SHP77 treated with DMSO at 0.1 percent for 48 hours (cell line): ENCODE measurements at places on chromosomes 3 and 15.

DNA sequence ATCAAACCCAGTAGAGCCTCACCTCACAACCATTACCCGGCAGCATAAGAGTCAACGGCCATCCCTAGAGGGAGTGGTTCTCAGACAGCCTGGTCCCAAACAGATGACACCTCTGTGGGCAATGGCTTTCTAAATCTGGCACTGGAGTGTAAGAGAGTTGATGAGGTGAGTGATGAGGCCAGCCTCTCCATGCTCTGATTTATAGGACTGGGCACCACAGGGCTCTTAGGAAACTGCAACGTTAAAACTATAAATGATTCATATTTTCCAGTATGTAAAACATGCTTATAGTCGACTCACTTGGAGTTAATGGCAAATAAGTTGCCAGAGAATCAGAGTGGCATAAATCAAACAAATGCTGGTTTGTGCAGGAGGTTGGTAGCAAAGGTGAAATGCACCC is 187.7 kb downstream of the GREM1 start:
- no peak for DNase-seq

GRCh38 chr15:31554261-31554660 is 227.6 kb downstream of the KLF13 start:
- DNase-seq: no peak

- no peak for DNase-seq
Observed at GRCh38 chr3:48415251-48415953, 14.5 kb downstream of the PLXNB1 start.

DNA sequence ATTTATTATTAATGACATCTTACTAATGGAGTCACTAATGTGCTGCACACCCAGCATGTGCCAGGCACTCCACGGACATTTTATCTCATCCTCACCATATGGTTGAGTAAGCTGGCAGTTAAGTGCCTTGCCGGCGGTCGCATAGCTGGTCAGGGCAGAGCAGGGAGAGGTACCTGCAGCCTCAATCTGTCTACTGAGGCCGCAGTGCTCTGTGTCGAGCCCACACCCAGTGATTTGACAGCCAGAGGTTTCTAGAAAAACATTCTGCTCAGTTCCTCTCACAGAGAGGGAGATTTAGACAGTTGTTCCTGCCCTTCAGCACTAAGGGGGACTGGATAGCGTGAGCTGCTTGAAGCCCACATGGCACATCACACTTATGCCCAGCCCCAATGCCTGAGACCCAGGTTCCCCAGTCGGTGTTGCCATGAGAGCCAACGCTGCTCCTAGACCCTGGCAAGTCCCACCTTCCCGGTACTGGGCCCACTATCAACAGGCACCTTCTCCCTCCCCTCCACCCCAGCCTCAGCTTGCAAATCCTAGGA is 2.6 kb downstream of the LIPC start:
- DNase-seq: no peak
